Naive B cell (primary cell): ENCODE measurements at places on chromosomes 16 and 17. TPM values are rescaled to one million over a fixed set of nuclear protein-coding genes. Genes with fewer than 3 reads are reported as not detected.

- no peaks in the 10 kb centered on the region for H3K36me3 ChIP-seq
- H3K27ac ChIP-seq, result no peak overlapping the region
- peaks cover 18% of the 10 kb centered on the region for H3K4me1 ChIP-seq
- H3K27me3 ChIP-seq, result no peaks in the 10 kb centered on the region
- DNase-seq, result no peak
Measured at GRCh38 chr17:50482110-50482509, 3.5 kb downstream of the RSAD1 start.

- peaks cover 5% of the 10 kb centered on the region for H3K36me3 ChIP-seq
- H3K27me3 ChIP-seq, result peaks cover 64% of the 10 kb centered on the region
- no peak overlapping the region for H3K4me3 ChIP-seq
Measured at GRCh38 chr16:86455116-86455515, 55.2 kb upstream of the FOXF1 start.

- H3K27ac ChIP-seq, result no peak overlapping the region
- peaks cover 49% of the 10 kb centered on the region for H3K27me3 ChIP-seq
- no peaks in the 10 kb centered on the region for H3K4me1 ChIP-seq
- no peak for DNase-seq
- no peaks in the 10 kb centered on the region for H3K36me3 ChIP-seq
Measured at GRCh38 chr17:80527016-80527645, 17.5 kb upstream of the RPTOR start.

DNA sequence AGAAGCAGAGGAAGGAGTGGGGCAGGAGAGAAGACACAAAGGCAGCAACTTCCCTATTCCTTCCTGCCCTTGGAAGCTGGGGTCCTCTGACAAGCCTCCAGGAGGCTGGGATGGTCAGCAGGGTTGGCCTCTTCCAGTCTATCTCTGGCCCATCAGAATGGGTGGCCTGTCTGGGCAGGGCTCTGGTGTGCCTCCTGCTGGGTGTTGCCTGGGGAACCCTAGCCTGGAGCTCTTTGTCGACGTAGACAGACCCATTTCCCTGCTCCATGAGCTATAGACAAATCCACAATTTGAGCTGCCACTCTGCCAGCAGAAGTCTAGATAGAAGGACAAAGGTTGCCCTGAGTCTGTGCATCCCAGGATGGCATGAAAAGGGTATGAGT is 11.4 kb downstream of the IGFBP4 start:
- no peaks in the 10 kb centered on the region for H3K27me3 ChIP-seq
- no peaks in the 10 kb centered on the region for H3K4me1 ChIP-seq
- no peak overlapping the region for H3K4me3 ChIP-seq
- DNase-seq, result no peak
- H3K36me3 ChIP-seq, result no peaks in the 10 kb centered on the region

The LGALS9B gene
- polyA plus RNA-seq, result not detected

The TEX19 gene
- not detected for polyA plus RNA-seq

The SCARF1 gene
- polyA plus RNA-seq, result not detected

The SLC26A11 gene
- 1.6 TPM for polyA plus RNA-seq
